ENCODE measurements at places on chromosomes 7 and 10.

DNA sequence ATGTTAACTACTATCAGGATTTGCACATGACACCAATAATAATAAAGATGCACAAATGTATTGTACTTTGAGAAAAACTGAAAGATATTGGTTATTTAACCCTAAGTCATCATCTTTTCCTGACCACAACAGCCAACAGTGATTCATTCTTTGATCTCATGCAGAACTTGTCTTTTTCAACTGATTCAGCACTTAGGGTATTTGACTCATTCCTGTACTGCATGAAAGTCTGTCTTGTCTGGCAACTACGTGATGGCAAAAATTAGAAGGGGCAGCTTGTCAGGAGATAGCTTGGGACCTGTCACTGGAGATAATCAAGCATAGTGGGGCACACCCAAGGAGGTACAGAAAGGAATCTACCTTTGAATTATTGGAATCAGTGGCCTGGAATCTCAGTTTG is 77.8 kb upstream of the LRRC17 start:
- DNase-seq = no peak

DNA sequence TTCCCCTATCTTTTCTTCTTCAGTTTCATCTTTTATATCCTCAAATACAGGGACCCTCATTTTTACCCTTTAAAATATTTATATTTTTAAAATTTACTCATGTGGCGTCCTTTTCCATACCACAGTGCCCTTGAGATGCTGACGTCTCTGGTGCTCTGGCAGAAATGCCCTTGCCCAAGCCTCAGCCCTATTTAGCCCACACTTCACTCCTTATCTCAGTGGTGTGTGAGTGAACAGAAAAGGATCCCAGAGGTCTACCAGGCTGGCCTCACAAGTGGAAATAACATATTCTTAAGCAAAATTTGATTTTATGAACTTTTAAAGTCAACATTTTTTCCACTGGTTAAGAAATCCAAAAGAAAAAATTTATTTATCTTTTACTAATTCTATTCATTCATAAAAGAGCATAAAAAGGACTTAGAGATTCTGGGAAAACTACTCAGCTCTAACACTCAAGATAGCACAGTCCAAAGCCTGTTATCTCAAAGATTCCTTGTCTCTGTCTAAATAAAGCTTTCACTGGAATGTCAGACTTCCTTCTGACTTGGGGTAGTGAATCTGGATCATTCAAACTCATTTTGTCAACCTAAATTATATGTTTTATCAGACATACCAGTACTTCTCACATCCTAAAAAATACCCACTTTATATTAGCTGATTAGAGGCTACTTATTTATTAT is at the start of gene NEBL:
Gene NEBL, minus strand, starts transcription at position 166 of the 680 bp plus-strand sequence. Its CDS starts 106 bp downstream, at position 60.
- no peak for DNase-seq

DNA sequence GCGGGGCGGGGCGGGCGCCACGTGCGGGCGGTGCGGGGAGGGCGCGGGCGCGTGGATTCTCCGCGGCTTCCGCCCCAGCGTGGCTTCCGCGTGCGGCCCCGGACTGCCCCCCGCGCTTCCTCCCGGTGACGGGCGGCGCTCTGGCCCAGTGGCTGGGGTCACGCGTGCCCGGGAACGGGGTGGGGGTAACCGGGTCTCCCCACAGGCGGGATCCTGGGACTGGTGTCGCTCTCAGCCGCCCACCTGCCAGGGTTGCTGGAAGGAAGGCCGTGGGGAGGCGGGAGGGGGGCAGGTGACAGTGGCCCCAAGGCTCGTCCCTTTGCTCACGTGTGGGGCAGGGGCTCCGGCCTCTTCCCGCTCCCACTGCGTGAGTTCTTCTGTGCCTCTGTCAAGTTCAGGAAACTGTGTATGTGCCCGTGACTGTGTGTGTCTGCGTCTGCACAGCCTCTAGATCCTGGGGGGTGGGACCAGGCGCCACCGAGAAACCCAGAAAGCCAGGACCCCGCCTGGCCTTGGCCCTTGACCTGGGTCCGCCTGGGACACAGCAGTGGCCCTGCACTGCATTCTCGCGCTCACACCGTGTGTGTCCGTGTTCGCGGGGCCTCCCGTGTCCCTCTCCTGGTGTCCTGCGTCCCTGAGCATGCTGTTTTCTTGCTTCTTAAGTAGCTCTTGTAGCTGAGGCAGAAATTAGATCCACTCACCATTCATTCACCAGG is 919 bp downstream of the MAFK start:
- DNase-seq = peak; percentile 59

DNA sequence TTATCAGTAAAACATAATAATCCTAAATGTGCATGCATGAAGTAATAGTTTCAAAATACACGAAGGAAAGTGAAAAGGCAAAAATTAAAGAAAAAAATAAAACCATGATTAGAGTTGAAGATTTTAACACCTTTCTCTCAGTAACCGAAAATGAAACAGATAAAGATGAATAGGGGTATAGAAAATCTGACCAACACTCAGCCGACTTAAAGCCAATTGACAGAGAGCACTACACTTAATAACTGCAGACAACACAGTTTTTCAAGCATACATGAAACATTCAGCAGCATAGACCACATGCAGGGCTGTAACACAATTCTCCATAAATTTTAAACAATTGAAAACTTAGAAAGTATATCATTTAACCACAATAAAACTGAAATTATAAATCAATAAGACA is 76.1 kb downstream of the CUBN start:
- DNase-seq = no peak

- no peak for DNase-seq
These were observed 106.4 kb upstream of the DNAJB12 start for GRCh38 chr10:72461085-72461484.

DNA sequence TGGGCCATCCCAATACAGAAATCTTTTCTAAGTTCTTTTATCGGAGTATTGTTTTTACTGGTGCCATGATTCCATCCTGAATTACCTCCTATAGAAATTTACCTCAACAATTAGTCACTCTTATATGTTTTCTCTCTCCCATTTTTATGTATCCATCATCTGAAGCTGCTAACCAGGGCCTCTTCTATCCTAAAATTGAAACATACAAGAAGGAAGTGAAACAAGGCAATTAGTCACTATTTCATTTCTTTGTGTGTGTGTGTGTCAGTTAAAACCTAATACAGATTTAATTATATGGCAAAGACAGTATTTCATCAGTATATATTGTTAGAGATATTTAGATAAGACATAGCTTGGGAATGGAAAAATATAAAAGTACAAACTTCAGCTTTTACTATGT is 148.4 kb upstream of the AHR start:
- DNase-seq = no peak

- DNase-seq = peak; percentile 28
These were observed 212.1 kb downstream of the MLLT10 start for GRCh38 chr10:21746118-21746517.

DNA sequence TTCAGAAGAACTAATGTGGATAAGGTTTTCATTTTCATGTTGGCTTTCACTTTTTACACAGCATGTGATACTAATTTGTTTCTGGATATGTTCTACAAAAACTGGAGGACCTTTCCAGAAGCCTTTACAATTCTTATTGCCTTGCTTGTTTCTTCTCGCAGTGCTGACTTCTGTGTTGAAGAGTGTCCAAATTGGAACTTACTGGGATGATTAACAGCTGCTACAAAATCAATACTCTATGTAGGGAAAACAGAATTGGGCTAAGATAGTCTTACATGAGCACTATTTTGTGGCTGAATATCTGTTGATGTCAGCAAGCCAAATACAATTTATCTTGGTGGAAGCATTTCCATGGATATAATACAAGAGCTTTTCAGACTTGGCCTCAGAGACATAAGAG is 351.2 kb downstream of the DGKB start:
- DNase-seq = no peak

DNA sequence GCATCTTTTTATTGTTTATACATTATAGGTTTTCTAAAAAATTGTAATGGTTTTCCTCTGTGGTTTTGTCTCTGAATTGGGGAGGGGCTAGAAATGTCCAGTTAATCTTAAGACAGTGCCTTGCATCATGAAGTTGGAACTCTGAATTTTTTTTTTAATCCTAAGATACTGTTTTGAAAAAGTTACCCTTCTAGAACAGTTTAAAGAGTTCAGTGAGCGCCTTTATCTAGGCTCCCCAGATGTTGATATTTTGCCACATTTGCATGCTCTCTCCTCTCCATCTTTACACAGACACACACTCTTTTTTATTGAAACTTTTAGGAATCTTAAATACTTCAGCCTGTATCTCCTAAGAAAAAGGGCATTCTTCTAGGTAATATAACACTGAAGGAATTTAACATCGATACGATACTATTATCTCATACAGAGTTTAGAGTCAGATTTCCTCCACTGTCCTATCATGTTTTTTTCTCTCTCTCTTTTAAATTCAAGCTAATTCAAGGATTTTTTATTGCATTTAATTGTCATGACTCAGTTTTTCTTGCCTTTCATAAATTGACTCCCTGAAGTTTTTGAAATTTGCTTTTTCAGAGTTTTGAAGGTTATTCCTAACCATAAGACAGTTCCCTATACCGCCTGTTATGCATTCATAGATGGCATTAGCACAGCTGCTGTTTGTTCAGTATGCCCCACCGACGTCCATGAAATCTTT is 31.5 kb downstream of the PRKAR2B start:
- DNase-seq = no peak
